ENCODE measurements at places on chromosomes 2 and 18. TPM values are rescaled to one million over a fixed set of nuclear protein-coding genes. Genes with fewer than 3 reads are reported as not detected.

IL18RAP gene
- not detected for total RNA-seq

SERPINB11 gene
- total RNA-seq, result not detected

BOLL gene
- not detected for total RNA-seq

MC4R gene
- total RNA-seq, result not detected

PTPN4 gene
- 12.9 TPM for total RNA-seq

POTEC gene
- not detected for total RNA-seq

SLC4A3 gene
- total RNA-seq, result 5.8 TPM

CRYGD gene
- not detected for total RNA-seq

LIPG gene
- 0.43 TPM for total RNA-seq

KCNJ3 gene
- 0.37 TPM for total RNA-seq

IGFBP2 gene
- total RNA-seq, result 5.3 TPM

PTPRN gene
- 11.2 TPM for total RNA-seq

CELF4 gene
- not detected for total RNA-seq

RFX8 gene
- 10.6 TPM for total RNA-seq

GRCh38 chr2:11679486-11680181 is 9.6 kb upstream of the NTSR2 start:
- DNase-seq, result no peak

- DNase-seq, result no peak
These were observed 23.9 kb downstream of the ABCG5 start for GRCh38 chr2:43814711-43815110.

DNA sequence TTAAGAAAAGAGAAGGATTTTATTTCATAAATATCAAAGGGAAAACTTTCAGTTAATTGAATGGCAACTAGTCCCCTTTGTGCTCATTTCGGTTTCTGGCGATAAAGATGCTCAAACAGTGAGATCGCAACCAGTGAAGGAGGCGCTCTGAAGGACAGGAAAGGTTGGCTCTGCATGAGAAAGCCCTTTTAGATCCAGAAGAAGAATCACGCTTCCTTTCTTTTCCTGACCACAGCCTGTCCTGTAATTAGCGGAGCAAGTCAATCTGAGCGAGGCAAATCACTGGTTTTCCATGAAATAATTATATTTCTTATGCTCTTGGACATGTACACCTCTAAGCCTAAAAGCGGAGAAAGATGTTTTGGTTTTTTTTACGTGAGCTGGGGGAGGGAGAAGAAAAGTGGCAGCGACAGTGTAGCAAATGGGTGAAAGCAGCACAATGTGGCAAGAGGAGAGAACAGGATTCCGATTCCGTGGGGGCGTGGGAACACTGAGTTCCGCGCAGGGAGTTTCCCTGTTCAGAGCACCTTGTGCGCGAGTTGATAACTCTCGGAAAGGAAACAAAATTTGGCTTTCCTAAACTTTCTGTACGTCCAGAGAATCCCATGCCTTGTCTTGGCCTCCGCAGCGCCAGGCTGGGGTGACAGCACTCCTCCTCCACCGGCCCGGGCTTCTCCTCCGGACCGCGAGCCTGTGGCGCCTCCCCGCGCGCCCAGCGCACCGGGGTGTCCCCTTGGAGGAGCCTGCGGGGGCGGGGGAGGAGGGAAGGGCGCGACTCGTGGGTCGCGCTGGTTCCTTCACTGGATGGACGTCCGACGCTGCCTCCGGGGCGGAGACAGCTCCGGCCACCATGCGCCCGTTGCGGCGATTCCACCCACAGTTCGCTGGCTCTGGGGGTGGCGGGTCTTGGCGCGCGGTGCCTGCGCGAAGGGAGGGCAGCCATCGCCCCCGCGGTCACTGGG is 620 bp upstream of the SLC9A2 start:
- no peak for DNase-seq

DNA sequence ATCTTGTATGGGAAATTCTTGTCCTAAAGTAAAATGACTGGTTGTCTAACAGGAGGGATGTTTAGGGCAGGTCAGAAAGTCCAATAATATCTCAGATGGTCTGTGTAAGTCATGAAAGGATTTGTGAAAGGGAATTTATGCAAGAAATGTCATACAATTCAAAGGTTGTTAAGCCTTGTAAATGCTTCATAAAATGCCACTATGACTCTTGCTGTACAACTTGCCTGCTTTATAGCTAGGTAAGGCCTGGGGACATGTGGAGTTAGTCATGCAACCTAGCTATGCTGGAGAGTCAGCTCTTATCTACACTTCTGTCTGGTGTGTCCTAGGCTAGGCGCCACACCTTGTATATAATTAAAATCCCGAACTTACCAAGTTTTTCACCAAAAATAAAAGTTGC is 36.9 kb upstream of the VWA3B start:
- no peak for DNase-seq

- no peak for DNase-seq
These were observed 158.4 kb downstream of the ATP9B start for GRCh38 chr18:79227621-79228020.

DNA sequence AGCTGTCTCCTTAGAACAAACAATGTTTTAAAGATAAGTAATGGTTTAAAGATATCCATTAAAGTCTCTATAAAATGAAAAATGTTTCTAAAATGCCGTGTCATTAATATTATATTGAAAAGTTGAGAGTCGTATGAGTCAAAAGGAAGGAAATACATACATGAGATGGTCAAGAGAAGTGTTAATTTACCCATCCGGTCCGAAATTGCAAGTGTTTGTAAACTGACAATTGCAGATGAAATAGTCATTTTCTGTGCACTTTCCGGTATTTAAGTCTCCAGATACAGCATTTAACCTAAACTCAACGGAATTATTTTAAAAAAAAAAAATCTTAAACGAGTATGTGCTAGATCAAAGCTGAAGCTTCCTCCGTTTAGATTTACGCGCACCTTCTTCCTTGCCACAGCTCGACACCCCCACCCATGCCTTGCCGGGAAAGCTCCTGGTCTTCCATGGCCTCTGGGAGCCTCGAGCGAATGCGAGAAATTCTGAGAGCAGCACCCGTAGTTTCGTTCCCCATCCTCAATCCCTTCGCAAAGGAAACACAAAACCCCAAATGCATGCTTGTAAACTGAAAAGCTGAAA is 1.8 kb downstream of the DSC3 start:
- no peak for DNase-seq

DNA sequence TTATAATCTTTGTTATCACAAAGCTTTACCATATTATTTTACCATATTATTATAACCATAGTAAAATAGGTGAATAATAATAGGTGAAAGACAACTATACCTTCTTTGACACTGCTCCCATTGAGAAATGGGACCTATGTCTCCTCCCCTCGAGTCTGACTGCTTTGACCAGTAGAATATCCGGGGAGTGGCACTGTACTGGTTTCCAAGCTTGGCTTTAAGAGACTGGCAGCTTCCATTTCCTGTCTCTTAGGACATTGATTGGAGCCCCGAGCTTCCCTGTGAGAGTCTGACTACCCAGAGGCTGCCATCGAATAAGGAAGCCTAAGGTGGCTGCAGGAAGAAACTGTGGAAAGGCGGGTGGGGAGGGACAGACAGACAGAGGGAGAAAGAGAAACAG is 40.1 kb upstream of the PLEKHM3 start:
- no peak for DNase-seq

GRCh38 chr2:134402410-134402809 is 148.5 kb downstream of the MGAT5 start:
- no peak for DNase-seq

DNA sequence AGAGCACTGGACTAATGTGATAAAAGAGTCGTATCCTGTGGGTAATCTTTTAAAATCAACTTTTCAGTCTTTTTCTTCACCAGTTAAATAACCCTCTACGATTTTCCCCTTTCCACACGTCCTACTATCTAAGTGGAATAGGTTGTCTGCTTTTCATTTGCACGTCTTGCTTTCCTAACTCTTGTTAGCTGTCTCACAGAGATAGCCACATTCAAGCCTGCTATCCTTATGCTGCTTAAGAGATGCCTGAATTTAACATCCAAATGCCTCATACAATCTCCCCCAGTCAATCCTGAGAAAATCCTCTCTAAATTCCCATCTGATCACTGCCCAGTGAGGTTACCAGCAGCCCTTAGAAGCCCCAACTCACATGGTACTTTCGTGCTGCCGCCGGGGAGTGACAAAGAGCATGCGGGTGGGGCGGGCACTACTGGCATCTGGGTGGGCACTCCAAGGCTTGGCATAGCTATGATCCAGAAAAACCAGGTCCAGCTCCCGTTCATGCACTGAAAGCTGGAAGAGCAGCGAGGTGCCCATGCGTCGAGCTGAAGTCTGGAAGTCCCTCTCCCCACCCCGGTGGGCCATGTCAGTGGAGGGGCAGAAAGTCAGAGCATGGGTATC is 1.5 kb downstream of the KANSL3 start:
- DNase-seq, result no peak

DNA sequence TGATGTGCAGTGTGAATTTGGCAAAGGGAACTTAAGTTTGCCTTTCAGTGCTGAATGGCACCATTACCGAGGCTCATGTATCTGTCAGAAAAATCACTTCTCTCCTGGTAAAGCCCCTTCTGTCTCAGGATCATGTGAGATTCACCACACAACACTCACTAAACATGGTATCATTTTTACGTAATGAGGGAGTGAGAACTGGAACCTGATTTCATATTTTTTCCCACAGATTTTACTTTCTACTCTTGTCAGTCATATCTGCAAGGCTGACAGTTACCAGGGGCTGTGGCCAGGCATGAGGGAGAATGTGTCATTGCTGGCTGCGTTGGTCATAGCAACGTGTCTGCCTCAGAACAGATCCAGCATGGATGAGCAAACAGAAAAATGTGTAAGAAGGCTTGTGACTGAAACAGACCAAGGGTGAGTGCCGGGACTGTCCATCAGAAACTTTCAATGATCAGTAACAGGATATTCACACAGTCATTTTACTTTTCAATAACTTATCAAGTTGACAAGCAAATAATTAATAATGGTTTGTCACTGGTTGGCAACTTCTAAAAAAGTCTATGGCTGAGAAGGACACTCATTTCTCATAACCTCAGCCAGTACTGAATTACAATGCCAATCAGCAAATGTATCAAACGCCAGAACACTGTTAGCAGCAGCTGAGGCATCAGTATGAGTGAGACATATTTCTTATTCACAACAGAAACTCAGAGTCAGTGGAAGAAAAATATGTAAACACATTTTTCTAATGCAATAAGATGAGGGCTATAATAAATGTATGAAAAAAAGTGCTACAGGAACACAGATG is 100.5 kb downstream of the CDC42EP3 start:
- DNase-seq, result peak; percentile 89

DNA sequence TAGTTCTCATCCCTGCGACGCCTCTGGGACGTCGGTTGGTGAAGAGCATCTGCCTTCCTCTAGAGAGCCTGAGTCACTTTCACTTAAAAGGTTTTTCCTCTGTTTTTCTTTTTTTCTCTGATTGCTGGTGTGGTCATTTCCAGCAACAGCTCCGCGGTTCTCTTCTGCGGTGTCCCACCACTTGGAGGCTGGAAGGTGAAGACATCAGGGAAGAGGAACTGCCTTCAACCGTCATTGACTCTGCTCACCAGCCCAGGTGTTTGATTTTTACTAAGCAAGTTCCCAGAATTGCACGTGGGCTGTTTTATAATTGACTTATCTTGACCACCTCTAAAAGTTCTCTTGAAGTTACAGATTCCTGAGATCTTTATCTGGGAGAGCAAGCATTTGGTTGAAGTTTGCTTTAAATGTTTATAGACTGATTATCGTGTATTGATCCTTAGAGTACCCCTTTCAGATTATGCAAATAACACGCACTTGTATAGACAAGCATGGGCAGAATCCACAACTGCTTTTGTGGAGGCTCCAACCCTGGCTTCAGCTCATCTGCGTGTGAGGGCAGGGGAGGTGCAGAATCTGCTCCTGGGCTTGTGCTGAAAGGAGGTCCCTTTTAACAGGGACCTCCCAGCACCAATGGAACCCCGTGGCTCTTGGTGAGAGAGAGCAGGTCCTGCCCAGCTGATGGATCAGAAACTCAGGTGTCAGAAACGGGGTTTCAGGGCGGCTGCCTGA is 3.5 kb downstream of the CTDP1 start:
- no peak for DNase-seq

GRCh38 chr18:42274488-42275137 is 319.6 kb downstream of the PIK3C3 start:
- DNase-seq, result peak; percentile 38

DNA sequence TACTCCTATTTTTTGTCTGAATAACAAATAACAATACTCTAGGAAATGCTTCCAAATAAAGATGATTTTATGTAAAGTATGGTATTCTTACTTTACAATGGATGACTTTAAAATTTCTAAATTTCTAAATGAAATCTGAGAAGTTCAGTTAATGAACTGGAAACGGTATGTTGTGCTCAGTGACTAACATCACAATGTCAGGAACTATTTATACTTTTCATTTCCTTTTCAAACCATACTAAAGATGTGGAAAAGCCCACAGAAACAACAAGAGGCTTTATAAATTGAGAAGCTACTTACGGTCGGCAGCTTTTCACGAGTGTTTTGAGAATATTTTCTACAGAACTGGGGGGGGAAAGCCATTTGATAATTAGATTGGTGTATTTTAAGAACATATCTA is 31.1 kb downstream of the PSME4 start:
- no peak for DNase-seq

GRCh38 chr2:106851087-106851874 is 34.7 kb downstream of the ST6GAL2 start:
- DNase-seq, result no peak

DNA sequence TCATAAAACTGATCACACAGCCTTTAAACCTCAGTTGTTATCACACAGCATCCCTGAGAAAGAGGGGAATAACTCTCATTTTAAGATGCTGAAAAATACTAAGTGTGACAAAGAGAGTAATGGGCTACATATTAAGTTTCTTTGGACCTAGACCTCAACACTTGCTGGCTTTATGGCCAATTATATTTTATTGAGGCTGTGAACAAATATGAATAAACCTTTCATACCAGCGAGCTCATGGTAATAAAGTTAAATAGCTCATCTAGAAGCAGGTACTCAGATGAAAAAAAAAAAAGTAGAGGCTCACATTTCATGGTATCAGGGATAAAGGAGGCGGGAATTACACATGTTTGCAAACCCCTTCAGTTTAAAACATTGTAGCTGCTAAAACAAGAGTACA is 75.7 kb downstream of the DOCK10 start:
- no peak for DNase-seq

DNA sequence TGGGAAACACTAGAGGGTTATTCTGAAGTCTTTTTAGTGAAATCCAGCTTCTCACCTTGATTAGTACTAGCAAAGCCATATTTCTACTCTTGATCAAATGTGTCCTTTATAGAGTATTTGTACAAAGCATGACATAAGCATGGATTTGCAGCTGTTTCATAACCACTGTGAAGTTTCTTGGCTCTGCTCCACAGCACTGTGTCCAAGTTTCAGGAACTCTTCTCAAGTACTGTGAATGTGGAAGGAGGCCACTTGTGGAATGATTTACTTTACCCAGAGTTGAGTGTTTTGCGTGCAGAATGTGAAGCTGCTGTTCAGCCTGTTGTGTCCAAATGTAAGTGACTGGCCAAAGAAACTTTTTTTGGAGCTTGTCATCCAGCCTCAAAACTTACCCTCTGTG is 16.2 kb upstream of the MAPRE2 start:
- DNase-seq, result no peak

DNA sequence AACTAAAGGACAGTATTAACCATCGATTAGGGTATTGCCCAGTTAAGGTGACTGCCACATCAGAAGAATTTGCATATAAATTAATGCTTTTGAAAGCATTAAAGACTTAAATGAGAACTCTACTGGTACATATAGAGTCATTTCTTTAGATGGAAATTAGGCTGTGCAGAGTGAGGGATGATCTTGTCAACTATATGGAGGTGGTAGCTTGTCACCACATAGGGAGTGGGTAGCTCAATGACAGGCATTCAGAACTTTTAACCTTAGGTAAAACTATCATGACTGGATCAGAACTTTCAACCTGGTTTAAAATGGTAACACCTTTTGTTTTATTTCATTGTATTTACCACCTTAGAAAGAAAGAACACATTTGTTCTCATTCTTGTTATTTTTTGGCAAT is 384.6 kb upstream of the LRRTM1 start:
- DNase-seq, result no peak
